H9 (cell line): ENCODE measurements at places on chromosomes 12 and 14.

GRCh38 chr14:99871771-99872170, 78.6 kb downstream of the EML1 start:
- no peak overlapping the region for H3K4me3 ChIP-seq
- H3K27ac ChIP-seq = no peak overlapping the region
- H3K36me3 ChIP-seq = peaks cover under 1% of the 10 kb centered on the region; the same call in 2 of the 3 replicates

GRCh38 chr12:62598846-62599245, 132.2 kb downstream of the MON2 start:
- no peaks in the 10 kb centered on the region for H3K4me1 ChIP-seq
- no peak for DNase-seq
- H3K27me3 ChIP-seq = no peaks in the 10 kb centered on the region
- H3K27ac ChIP-seq = no peak overlapping the region

DNA sequence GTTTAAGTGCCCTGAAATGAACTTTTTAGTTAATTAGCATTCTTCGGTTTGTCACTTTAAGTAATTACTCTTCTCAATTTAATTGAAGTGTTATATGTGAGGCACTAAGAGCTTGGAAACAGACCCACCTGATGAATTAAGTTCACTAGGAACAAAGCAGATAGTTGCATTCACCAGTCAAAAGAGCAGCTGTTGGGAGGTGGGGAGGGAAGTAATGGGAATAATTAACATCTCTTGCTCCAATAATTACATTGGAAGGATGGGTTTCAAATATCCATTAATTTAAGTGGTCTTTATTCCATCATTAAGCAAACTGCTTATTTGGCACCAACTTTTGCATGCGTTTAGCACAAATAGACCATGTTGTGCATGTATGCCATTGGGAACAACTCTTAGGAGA, 667.2 kb downstream of the GALC start:
- H3K27me3 ChIP-seq = no peaks in the 10 kb centered on the region
- no peak overlapping the region for H3K27ac ChIP-seq
- no peak for DNase-seq
- no peaks in the 10 kb centered on the region for H3K36me3 ChIP-seq

GRCh38 chr12:68439368-68440045, 107.3 kb upstream of the MDM1 start:
- H3K36me3 ChIP-seq = peaks cover 8% of the 10 kb centered on the region
- no peak overlapping the region for H3K27ac ChIP-seq
- no peaks in the 10 kb centered on the region for H3K4me1 ChIP-seq
- H3K4me3 ChIP-seq = no peak overlapping the region

- no peaks in the 10 kb centered on the region for H3K27me3 ChIP-seq
- peaks cover 5% of the 10 kb centered on the region; the same call in 1 of the 2 replicates for H3K36me3 ChIP-seq
- no peaks in the 10 kb centered on the region for H3K4me1 ChIP-seq
- H3K27ac ChIP-seq = no peak overlapping the region
These were observed 286.8 kb downstream of the LRIG3 start for GRCh38 chr12:58633479-58633878.

- no peak overlapping the region for H3K4me3 ChIP-seq
- H3K4me1 ChIP-seq = no peaks in the 10 kb centered on the region
- no peaks in the 10 kb centered on the region for H3K27me3 ChIP-seq
- H3K36me3 ChIP-seq = no peaks in the 10 kb centered on the region
These were observed 312.6 kb downstream of the BCL11B start for GRCh38 chr14:98959410-98959809.

DNA sequence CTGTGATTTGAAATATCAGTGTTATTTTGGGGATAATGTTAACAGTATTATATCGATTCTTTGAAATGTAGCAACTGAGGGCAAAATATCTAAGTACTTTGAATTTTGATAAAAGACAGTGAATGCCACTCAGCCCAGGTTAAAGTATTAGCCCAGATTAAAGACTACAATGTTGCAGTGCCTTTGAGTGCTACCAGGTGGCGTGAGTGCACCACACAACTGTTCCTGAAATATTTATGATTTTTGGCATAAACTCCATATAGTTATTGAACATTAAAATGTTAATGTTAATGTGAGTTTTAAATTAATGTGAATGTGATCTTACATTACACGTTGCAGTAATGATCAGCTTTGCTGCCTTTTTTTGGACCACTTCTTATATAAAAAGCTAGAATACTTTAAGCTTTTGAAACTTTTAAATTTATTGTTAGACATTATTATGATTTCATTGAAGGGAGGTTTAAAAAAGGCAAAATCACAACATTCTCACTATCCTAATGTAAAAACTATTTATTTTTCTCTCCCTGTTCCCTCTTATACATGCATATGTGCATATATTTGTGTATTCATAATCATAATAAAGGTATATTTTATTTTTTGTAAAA, 22.5 kb downstream of the MRPS35 start:
- H3K36me3 ChIP-seq = peaks cover 34% of the 10 kb centered on the region
- H3K27ac ChIP-seq = no peak overlapping the region
- H3K4me3 ChIP-seq = no peak overlapping the region
- no peaks in the 10 kb centered on the region for H3K27me3 ChIP-seq
- no peaks in the 10 kb centered on the region for H3K4me1 ChIP-seq

DNA sequence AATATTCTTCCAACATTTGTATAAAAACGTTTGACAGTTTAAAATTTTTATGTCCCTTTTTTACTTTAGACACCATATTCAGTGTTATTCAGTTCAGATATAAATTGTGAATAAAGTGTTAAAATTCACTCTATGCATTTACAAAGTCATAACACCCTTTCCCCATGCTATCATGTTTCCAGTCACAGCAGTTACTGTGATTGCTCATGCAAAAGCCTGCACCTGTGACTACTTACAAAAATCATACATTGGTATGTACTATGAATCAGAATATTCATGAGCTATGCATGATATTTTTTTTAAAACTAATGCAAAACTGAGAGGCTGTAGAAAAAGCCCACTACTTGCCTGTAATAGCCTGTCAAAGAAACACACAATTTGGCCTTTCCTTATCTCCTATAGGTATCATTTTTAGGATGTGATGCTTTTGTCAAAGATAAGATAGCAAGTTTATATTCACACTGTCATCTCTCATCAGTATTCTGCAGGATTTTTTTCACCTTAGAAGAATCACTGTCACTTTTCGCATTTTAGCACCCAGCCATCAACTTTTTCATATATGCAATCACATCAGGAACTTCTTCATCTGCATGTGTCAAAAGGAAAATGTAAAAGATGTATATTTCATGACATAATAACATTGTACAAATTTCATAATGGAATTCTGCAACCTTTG, 443.2 kb downstream of the C12orf50 start:
- H3K36me3 ChIP-seq = peaks cover 2% of the 10 kb centered on the region; the same call in 1 of the 2 replicates
- no peaks in the 10 kb centered on the region for H3K4me1 ChIP-seq
- no peak for DNase-seq

DNA sequence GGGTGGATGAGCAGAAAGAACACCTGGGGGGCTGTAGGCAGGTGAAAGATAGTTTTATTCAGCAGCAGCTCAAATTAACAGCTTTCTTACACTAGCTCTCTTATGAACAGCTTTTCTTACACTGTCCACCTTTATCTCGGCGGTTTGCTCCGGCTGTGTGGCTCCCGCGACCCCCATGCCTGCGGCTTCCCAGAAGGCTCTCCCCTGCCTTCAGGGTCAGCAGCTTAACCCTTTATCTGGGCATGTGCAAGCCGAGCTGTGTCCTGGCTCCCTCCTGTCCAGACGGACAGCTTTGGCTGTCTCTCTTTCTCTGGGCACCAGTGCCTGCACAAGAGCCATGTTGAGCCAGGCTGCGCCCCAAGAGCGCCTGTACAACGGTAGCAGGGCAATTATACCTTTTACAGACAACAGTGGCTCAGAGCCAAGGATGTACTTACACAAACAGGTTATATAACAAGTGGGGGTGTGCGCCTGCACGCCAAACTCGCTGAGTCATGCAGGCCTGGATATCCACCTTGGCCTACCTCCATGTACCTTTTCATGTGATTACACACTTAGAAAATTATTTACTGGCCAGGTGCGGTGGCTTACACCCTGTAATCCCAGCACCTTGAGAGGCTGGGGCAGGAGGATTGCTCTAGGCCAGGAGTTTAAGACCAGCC, 28.5 kb upstream of the KLHL42 start:
- H3K36me3 ChIP-seq = peaks cover 5% of the 10 kb centered on the region; the same call in 1 of the 3 replicates
- no peak overlapping the region for H3K4me3 ChIP-seq
- DNase-seq = no peak

GRCh38 chr12:58026426-58026825, 85.1 kb downstream of the ATP23 start:
- H3K4me3 ChIP-seq = no peak overlapping the region
- H3K4me1 ChIP-seq = no peaks in the 10 kb centered on the region
- DNase-seq = no peak
- no peaks in the 10 kb centered on the region for H3K27me3 ChIP-seq
- no peak overlapping the region for H3K27ac ChIP-seq
- H3K36me3 ChIP-seq = peaks cover 6% of the 10 kb centered on the region; the same call in 2 of the 3 replicates

GRCh38 chr12:110165540-110166159, 41.5 kb downstream of the IFT81 start:
- no peak overlapping the region for H3K27ac ChIP-seq
- H3K4me3 ChIP-seq = no peak overlapping the region
- H3K36me3 ChIP-seq = peaks cover 2% of the 10 kb centered on the region; the same call in 2 of the 3 replicates

GRCh38 chr12:113196990-113197389, 11.5 kb downstream of the RITA1 start:
- H3K27ac ChIP-seq = no peak overlapping the region
- H3K4me1 ChIP-seq = no peaks in the 10 kb centered on the region
- no peaks in the 10 kb centered on the region for H3K27me3 ChIP-seq
- peaks cover 15% of the 10 kb centered on the region for H3K36me3 ChIP-seq
